RWPE1 (cell line): ENCODE measurements at places on chromosomes 6 and 20.

DNA sequence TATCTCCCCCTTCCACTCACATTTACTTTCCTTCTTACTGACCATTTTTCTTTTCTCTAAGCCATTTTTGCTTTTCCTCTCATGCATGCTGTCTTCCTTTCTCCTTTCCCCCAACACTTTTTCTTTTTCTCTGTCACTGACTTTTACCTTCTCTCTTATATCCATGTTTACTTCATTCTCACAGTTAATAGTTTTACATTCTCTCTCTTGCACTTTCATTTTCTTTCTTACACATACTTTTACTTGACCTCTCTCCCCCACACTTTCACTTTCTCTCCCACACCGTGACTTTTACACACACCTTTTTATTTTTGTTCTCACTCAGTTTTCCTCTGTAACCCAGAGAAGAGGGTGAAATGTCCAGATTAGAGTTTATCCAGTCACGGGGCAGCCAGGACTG lies 636.3 kb downstream of the PTPRT start:
- no peak for DNase-seq

DNA sequence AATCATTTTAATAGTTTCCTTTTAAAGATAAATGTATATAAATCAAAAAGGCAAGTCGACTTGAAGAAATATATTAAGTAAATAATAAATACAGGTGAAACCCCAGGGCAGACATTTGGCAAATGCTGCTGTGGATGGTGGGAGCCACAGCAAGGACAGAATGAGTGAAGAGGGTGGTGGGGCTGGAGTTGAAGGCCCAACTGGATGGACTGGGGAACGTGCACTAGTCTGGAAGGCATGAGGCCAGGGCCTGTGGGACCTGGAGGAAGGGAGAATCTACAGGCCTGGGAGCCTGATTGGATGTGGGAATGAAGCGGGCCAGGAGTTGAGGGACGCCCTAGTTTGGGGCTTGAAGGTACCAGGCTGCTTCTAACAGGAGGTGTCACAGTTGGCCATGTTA lies 30.6 kb upstream of the BLCAP start:
- DNase-seq: no peak

- DNase-seq: no peak
These were observed 284.4 kb downstream of the C6orf118 start for GRCh38 chr6:165025040-165025439.

GRCh38 chr6:70037445-70037844 lies 171.1 kb downstream of the COL19A1 start:
- no peak for DNase-seq

DNA sequence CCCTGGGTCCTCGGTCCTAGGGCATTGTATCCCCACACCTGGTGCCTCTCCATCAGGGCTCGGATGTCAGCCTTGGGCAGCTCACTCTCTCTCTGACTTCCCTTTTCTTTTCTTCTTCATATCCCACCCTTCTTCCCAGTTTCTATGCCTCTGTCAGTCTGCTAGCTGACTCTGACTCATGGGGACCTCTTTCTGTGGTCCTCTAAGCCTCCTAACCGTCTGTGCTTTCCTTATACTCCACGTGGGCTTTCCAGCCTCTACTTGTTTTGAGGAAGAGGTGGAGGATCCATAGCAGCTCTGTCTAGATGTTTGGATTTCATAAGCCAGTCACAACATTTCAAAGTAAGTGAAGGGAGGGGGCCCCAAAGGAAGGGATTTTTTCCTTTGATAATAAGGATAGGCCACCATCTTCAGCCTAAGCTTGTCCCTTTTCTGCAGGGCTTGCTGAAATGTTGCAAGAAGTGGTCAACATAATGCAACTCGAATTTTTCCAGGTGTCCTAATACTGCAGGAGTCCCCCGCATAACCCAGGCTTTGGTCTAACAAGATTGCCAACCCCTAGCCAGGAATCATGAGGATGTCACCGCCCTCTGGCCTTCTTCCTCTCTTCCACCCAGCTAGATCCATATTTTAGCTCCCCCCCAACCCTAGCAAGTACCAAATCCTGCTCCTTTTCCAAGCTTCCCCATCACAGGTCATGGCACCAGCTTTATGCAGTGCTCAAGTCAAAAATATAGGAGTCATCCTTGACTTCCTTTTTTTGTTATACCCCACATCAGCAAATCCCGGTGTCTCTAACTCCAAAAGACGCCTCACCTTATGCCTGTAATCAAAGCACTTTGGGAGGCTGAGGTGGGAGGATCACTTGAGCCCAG lies 8.7 kb upstream of the PLTP start:
- no peak for DNase-seq

DNA sequence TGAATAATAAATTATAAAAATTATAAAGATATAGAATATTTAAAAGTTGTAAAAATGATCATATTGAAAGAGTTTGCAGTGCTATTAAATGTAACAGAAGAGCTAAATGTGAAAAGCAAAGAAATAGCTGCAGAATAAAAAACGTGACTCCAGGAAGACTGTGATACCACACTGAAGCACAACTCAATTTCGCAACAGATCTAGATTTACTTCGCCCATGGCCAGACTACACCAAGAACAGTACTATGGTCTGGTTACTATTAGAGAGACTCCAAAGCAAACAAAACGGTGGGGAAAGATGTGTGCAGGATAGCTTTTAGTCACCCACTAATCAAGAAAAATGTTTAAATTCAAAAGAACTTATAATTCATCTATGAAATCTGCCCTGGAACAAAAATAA lies 1.9 kb downstream of the CHD6 start:
- DNase-seq: no peak

- no peak for DNase-seq
These were observed 169.1 kb upstream of the AKAP12 start for GRCh38 chr6:151070631-151071051.

GRCh38 chr6:14038467-14039437 lies 78.8 kb upstream of the CD83 start:
- no peak for DNase-seq

DNA sequence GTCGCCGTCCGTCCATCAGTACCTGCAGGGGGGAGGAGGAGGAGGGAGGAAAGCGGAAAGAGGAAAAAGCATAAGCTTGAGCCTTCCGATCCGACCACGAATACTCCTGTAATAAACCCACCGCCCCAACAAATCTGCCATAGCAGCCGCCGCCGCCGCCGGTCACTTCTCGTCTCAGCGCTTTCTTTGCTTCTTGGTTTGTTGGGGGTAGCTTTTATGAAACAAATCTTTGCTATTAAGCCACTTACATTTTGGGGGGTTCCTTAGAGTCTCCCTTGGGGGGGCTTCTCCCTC lies 277 bp downstream of the ADGRB3 start:
- DNase-seq: no peak

DNA sequence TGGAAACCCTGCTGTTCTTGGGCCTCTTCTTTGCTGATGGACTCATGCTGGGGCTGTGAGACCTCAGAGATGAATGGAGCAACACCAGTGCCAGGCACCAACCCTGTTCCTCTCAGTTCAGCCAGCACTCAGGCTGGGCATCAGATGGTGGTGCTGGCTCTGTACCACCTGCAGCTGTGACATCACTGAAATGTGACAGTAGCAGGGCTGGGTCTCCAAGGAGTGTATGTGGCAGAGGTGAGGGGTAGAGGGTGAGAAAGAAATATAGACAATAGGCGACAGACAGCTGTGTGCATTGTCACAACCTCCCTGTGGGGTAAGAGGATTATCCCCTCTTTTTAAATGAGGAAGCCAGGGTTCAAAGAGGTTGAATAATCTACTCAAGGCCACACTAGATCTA lies at the start of gene TP53TG5:
Gene TP53TG5 (minus strand): TSS at position 135 of the 400 bp plus-strand sequence. CDS start 89 bp downstream, at position 46.
- no peak for DNase-seq

GRCh38 chr20:37777012-37777950 lies 83.5 kb downstream of the CTNNBL1 start:
- no peak for DNase-seq

DNA sequence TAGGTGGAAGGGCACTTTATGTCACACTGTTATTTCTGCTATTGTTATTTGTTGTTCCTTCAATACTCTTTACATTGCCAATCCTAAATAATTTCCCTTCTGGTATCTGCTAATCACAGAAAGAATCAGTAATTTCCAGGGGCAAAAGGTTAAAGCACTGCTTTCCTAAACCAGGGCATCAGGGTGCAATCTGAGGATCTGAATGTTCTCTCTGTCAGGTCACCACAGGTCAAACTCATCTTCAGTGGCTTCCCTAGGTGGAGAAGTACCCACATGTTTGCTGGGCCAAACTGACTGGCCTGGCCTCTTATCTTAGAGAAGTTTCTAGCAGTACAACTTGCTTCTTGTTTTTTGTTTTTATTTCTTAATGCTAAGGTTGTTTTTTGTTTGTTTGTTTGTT lies 118.7 kb downstream of the OPRM1 start:
- DNase-seq: no peak

DNA sequence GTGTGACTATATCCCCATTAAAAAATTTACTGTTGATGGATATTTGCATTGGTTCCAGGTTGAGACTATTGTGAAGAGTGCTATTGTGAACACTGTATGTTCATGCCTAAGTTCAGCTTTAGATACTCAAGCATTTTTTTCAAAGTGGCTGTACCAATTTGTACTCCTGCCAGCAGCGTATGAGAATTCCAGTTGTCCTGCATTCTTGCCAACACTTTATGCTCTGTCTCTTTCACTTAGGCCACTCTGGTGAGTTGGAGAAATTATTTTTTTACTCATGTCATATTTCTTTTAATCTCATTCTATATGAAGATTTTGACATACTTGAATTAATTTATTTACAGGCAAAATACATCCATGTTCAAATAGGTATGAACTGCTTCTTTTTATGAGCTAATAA lies 76.2 kb downstream of the JAG1 start:
- DNase-seq: no peak

GRCh38 chr6:108432792-108433191 lies 127.9 kb upstream of the FOXO3 start:
- DNase-seq: no peak

- DNase-seq: peak; percentile 61
These were observed 480 bp upstream of the NT5E start for GRCh38 chr6:85449388-85449817.

DNA sequence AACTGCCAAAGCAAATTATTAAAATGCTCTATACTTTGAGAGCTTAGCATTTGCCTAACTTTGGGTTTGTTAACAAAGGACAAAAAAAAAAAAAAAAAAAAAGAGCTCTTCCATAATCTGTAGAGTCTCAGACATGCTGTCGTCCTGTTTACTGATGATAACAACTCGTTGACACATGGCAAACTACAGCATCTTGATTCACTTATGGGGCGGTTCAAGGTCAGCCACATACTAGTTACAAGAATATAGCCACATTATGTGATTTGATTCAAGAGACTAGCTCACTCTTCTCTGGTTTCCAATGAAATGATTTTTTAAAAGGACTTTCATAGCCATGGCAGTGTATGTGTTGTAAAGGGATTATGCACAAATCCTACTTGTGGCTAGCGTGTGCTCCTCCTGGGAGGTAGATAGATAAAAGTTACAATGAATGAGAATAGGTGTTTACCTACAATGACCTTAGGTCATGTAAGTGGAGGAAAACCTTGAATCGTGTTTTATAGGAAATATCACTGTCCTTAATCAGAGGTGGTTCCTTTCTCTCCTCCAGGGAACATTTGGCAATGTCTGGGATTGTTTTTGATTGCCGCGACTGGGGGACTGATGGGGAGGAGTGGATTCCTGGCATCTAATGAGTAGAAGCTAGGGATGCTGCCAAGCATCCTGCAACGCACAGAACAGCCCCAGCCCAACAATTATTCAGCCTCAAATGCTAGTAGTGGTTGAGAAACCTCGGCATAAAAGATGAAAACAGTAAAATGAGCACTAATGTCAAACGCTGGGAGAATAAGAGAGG lies 969.2 kb upstream of the SLC35B3 start:
- DNase-seq: no peak

GRCh38 chr20:25320035-25320800 lies 70.4 kb downstream of the ABHD12 start:
- DNase-seq: no peak

GRCh38 chr20:25685276-25686080 lies 11.2 kb downstream of the ZNF337 start:
- no peak for DNase-seq

GRCh38 chr20:57996936-57997890 lies 231.2 kb downstream of the ANKRD60 start:
- DNase-seq: peak; percentile 64

- DNase-seq: no peak
These were observed 192.6 kb upstream of the GGTLC1 start for GRCh38 chr20:24181151-24181550.

- DNase-seq: peak; percentile 56
These were observed 21.5 kb upstream of the MRPS18A start for GRCh38 chr6:43708860-43709653.

- DNase-seq: no peak
These were observed 65.8 kb upstream of the SLC22A1 start for GRCh38 chr6:160055813-160056212.

DNA sequence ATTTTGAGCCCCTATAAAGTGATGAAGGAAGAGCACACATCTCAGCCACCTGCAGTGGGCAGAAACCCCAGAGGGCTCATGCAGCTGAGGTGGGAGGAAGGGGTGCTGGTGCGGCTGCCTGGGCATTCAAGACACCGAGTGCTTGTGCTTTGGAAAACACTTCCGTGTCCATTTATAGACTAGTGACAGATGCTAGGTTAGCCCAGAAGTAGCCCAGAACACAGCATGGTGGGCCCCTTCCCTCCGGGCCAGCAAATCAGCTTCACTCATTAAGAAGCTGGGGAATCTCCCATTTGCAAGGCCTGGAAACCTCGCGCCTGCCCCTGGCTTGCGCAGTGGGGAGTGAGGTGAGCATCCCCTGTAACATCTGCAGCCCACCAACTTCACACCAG lies 12.9 kb downstream of the BEND3 start:
- no peak for DNase-seq

DNA sequence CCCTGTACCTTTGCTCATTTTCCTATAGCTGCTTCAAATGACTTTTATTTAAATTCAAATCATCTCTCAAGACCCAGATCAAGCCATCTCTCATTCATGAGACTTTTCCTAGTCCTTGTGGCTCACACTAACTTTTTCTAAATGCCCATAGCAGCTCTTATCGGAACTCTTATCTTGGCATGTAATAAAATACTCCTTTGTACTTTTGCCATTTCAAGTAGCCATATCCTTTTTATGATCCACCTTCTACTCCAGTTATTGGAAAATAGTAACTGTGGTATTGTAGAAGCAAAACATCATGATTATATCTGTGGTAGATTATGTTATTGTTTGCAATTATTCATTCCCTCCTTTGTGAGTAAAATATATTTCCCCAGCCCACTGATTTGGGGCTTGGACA lies 37.6 kb upstream of the FILIP1 start:
- no peak for DNase-seq

DNA sequence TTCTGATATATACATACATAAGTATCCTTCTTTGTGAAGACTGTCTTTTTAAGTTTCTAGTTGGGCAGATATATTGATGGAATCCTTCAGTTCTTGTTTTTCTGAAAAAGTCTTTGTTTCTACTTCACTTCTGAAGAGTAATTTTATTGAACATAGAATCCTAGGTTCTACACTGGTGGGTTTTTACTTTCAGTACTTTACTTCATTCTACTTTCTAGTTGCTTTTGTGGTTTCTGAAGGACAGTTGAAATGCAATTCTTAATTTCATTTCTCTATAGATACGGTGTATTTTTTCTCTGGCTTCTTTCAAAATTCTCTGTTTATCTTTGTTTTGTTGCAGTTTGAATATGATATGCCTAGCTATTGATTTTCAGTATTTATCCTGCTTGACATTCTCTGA lies 105.3 kb downstream of the HMGCLL1 start:
- DNase-seq: no peak

GRCh38 chr20:49919461-49919860 lies 4.1 kb upstream of the SPATA2 start:
- DNase-seq: no peak
